Femur (tissue), 1 donor: ENCODE measurements at places on chromosomes 5 and 9.

DNA sequence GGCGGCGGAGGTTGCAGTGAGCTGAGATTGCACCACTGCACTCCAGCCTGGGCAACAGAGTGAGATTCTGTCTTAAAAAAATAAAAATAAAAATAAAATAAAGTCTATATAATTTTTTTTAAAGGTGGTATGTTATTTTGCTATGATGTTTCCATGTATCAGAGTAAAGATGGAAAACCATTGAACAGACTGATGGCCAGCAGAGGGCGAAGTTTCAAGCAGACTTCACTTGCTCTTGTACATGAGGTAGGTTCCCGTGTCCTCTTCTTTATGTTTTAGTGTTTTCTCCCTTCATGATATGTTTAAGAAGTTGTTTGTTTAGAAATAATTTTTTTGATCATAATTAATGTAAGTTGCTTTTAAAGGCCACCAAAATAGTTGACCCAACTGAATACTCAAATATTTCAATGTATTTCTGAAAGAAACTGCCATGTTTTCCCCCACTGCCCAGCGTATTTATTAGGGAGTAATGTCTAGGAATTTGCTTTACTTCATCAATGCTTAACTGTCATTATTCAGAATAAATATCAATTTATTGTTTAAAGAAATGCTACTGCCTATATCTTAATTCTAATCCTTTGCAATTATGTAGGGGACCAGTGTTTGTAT is 146.4 kb downstream of the HACD4 start:
- DNase-seq, result peak; percentile 44

- no peak for DNase-seq
These were observed 7.6 kb downstream of the MAN2A1 start for GRCh38 chr5:109697339-109697738.

GRCh38 chr5:58497386-58497785 is 6.2 kb downstream of the GAPT start:
- no peak for DNase-seq

DNA sequence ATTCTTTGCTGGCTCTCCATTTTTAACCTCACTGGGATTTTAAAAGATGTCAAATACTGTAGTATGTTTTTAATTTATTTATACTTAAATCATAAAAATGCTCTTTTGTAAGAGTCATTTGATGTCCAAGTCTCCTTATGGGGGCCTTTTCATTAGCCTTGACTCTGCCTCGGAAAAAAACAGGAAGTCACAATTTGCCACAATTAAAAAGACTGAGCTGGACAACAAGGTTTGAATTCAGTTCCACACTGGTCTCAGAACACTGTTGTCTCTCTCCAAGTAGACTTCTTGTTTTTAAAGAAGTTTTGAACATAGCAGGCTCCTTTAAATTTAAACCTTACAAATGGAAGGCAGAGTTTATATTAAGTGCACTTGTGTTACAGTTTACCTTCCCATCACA is 444.2 kb downstream of the ACTL7B start:
- DNase-seq, result no peak

GRCh38 chr5:87393331-87393730 is 19.4 kb downstream of the CCNH start:
- no peak for DNase-seq

GRCh38 chr9:77005216-77005615 is 14.2 kb upstream of the FOXB2 start:
- DNase-seq, result no peak

DNA sequence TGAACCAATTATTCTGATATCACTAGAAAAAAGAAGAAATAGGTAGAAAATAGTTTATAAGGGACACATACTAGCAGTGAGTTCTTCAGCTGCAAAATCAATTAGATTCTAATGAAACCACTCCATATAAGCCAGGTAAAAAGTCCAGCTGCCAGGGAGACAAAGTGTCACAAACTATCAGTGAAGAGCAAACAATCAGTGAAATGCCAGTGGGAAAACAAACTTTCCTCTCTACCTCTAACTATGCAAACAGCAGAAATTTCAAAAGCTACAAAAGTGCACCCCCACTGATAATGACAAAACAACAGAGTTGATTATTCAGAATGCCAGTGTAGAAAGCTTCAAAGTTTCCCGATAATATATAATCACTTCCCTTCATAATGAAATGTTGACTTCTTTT is 637.2 kb upstream of the ITGA1 start:
- no peak for DNase-seq

DNA sequence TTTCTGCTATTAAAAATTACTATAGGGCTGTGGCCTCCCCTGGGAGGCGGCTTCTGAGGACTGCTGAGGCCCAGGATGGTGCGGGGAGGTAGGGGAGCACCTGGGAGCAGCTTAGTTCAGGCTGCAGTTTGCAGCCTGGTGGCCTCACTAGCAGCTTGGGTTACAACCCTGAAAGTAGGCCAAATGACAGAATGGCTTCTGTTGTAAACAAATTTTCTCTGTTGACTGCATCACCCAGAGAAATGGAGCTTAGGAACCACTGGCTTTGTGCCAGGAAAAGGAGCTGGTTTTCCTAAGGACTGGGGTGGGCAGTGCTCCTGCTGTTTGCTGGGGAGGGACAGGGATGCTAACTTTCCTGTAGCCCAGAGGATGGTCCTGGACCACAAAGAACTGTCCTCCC is 130.3 kb downstream of the ENTREP1 start:
- DNase-seq, result no peak

GRCh38 chr5:172795318-172795977 is 24.5 kb upstream of the DUSP1 start:
- DNase-seq, result peak; percentile 97

- no peak for DNase-seq
These were observed 9.4 kb downstream of the ERAP2 start for GRCh38 chr5:96885518-96886338.

GRCh38 chr5:172569861-172570558 is 71.1 kb upstream of the NEURL1B start:
- DNase-seq, result no peak

DNA sequence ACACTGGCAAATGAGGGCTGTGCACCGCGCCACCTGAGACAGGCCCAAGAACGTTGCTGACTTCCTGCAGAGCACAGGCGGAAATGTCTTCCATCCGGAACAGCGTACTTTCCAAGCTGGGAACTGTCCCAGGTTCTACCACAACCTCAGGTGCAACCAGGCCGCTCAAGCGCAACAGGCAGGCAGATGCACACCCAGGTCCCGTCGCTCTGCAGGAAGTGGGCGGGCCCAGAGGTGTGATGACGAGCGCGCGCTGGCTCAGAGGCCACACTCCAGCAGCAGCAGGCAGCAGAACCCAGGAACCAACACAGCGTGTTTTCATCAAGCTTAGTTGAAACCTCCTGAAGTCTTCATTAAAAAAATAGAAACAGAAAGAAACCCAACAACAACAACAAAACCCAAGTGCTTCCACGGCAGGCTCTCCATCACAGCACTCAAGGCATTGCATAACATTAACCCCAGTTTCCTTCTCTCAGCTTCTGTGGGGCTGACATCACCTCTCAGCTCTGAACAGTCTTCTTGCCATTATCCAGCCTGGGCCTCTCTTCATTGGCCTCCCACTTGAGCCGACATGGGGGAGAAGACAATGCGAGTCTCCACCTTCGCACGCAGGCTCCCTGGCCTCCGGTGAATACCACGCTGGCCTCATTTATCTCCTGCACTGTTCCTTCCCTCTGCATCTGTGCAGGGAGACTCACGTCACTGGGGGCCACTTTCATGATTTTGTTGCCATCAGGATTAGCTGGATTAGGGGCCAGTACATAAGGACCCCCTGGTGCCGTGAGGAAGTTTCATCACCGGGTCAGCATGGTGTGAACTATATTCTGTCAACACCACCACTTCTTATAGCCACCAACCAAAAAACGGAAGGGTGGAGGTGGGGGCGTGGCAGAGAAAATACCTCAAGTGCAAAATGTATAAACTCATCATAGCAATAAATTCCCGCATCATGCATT is 22.1 kb downstream of the PTCH1 start:
- DNase-seq, result peak; percentile 54

DNA sequence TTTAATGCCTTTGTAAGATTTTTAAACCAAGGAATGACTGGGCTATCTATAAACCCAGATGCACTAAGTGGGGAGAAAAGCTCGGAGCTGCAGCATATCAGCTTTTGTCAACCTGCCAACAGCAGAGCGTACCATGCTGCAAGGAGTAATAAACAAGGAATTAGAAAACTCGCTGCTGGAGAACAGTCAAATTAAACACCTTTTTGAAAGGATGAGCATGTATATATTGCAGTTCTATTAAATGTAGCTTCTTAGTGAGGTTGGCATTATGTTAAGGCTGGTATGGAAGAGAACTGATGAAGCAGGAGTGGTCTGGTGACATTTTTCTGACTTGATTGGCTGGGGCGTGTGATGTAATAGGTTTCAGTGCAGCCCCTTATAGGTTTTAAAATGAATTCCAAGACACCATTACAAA is 74.7 kb downstream of the PIK3R1 start:
- no peak for DNase-seq

DNA sequence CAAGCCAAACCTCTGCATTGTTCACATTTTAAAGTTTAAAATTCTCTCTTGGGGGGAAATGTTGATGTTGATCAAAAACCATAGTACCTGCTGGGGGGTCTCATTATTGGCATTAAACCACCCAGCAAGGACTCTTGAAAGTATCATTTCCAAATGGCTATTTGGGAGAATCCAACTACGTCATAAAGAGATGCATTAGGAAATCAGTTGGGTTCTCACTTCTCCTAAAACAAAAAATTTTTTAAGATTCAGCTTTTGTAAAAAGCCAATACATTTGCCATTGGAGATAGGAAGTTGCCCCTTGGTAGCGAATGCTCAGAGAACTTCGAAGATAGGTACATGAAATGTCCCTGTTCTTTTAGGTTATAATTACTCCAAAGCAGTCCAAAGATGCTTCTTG is 96.4 kb downstream of the GNAQ start:
- no peak for DNase-seq

DNA sequence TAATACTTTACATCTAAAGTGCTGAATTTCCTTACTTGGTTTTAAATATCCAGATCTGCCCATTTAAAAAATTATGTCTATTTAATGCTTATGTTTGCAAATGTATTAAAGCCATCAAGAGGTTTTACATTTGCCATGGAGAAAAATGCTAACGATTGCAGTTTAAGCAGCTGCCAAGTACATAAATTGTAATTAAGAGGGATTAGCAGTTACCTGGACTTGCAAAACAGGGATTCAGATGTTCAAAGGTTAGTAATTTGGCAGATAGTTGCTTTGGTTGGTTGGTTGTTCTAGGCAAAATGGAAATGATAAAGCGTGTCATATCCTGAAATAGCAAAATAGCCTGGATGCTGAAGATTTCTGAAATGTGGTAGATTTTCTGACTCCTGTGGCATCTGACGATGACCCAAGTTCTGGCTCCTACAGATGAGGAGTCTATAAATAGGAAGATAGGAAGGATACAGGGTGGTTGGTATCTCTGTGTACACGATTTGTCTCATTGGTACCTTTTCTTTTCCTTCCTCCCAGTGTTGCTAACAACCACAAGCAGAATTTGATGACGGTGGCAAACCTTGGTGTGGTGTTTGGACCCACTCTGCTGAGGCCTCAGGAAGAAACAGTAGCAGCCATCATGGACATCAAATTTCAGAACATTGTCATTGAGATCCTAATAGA is 282.9 kb downstream of the NR3C1 start:
- no peak for DNase-seq

DNA sequence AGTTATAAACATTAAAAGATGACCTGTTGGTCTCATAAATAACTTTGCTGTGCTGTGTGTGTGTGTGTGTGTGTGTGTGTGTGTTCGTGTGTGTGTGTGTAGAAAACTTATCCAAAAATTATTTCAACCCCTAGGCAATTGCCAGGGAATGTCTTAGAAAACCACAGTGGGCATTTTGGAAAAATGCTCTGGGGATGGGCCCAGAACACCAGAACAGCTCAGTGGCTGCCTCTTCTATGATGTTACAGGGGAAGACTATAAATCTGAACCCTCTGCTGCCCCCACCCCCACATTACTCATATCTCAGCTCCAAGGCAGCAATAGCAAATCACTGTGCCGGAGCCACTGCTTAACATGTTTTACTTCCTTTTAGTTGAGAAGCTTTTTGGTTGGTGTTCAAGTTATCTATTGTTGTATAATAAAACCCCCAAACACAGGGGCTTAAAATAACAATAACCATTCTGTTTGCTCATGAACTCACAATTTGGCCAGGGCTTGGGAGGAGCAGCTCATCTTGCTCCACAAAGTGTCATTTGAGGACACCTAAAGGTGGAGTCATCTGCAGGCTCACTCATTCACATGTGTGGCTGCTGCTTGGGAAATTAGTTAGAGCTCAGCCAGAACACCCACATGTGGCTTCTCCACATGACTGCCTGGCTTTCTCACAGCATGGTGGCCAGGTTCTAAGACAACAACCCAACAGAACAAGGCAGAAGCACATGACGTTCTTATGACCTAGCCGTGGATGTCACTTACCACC is 40.4 kb downstream of the ACTBL2 start:
- DNase-seq, result no peak

GRCh38 chr9:135816651-135816970 is 90.7 kb downstream of the CAMSAP1 start:
- DNase-seq, result no peak

DNA sequence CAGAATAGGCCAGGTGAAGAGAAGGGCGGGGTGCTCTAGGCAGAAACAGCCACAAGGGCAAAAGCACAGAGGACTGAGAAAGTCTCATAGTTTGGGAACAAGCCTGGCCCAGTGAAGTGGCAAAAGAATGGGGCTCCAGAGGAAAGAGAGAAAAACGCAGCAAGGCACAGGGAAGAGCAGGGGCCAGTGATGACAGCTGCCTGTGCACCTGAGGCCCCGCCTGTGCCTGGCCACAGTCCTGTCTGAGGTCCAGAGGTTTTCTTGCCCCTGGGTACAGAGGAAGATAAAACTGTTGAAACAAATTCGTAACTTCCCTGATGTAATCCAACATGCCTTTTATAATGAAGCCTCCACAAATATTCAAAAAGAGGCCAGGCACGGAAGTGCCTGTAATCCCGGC is 22.0 kb downstream of the FRRS1L start:
- DNase-seq, result no peak

DNA sequence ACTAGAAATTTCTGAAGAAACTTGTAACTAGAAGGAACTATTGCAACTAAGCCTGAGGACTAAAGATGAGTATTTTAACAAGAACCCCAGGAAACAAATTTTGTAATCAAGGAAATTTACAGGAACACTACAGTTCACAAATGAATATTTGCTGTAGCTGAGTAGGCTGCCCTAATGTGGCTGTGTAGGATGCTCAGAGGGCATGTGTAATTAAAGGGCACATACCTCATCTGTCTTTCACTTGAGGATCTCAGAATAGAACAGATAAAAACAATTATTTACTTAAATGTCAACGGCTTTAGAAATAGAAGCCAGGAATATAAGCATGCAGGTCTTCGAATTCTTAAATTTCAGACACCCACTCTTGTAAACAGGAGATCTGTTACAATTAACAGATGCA is 119.8 kb downstream of the MED27 start:
- DNase-seq, result no peak

DNA sequence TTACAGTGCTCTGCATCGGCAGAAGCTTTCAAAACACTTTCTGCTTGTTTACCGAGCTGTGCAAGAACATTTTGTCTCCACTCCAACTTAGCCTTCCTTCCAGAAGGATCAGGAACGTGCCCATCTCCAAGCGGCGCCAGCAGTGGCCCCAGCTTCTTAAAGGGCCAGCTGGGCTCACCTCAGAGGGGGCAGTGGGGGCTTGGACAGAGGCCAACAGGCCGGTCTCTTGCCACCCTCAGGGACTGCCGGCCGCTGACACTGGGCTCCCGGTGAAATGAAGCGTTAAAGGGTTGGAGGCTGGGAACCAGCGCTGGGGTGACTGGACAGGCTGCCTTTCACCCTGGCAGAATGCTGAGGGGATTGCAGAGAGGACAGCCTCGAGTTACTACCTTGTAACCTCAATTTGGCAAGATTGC is 67.0 kb upstream of the RNU6ATAC start:
- no peak for DNase-seq

- DNase-seq, result peak; percentile 72
These were observed 677 bp upstream of the MYORG start for GRCh38 chr9:34377404-34377746.
